ENCODE measurements at places on chromosomes 16 and 17.

DNA sequence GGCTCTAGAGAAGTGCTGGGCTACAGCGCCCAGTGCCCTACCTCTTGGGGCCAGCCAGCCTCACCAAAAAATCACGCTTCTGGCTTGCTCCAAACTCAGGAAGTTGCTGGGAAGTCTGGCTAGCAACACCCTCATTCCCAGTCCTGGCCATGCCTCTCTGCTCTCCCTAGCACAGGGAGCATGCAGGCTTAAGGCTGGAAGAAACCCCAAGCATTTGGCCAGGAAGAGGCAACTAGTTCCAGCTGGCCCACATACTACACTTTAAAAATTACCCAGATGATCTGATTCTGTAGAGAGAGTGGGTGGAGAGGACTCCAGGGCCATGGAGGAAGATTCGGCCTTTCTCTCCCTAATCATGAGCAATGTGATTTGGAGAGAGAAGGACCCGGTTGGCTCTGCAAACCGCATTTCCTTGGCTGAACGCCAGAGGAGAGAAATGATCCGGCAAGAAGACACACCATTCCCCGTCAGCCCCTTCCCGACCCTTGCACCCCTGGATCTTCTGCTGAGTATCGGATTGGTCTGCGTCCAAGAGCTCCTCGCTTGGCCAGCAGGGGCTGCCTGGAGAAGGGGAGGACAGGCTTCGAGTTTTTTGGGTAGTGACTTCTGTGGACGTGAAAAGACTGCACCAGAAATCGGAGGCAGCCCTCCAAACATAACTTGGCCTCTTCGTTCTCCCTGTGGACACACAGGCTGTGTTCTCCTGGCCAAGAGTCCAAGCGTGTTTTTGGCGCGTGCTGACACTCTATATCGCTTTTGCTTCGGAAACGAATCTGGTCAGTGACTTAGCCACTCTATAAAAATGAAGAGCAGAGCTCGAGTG, 406.3 kb downstream of the WWOX start:
- no peak for DNase-seq

DNA sequence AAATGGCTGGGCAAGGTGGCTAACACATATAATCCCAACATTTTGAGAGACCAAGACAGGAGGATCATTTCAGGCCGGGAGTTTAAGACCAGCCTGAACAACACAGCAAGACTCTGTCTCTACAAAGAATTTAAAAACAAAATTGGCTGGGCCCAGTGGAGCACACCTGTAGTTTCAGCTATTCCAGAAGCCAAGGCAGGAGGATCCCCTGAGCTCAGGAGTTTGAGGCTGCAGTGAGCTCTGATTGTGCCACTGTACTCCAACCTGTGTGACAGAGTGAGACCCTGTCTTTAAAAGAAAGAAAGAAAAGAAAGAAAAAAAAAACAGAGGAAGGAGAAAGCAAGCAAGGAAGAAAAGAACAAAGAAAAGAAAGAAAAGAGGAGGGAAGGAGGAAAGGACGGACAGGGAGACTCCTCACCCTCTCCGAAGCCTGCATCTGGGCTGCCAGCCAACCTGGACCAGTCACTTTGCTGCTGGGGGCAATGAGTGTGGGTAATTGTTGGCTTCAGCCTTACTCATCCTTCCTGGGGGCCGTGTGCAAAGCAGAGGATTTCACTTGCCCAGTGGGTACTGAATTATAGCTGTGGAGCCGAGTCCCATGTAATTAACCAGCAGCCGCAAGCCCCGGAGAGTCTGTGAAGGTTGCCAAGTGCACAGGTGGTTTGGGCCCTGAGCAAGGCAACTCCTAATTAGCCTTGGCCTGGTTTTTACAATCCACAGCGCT, 6.7 kb upstream of the MT4 start:
- DNase-seq: no peak

GRCh38 chr16:78584991-78585390, 485.5 kb downstream of the WWOX start:
- no peak for DNase-seq

DNA sequence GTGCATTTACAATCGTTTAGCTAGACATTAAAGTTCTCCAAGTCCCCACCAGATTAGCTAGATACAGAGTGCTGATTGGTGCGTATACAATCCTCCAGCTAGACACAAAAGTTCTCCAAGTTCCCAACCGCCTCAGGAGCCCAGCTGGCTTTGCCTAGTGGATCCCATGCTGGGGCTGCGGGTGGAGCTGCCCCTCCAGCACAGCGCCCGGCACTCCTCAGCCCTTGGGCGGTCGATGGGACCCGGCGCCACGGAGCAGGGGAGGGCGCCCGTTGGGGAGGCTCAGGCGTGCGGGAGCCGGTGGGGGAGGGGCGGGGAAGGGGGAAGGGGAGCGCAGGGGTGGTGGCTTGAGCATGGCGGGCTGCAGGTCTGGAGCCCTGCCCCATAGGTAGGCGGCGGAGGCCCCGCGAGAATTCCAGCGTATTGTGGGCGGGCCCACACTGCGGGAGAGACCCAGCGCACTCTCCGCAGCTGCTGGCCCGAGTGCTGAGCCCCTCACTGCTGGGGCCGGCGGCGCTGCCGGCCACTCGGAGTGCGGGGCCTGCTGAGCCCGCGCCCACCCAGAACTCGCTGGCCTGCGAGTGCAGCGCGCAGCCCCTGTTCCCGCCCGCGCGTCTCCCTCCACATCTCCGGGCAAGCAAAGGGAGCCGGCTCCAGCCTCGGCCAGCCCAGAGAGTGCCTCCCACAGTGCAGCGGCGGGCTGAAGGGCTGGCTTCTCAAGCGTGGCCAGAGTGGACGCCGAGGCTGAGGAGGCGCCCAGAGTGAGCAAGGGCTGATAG, 907.5 kb downstream of the CDH8 start:
- no peak for DNase-seq

DNA sequence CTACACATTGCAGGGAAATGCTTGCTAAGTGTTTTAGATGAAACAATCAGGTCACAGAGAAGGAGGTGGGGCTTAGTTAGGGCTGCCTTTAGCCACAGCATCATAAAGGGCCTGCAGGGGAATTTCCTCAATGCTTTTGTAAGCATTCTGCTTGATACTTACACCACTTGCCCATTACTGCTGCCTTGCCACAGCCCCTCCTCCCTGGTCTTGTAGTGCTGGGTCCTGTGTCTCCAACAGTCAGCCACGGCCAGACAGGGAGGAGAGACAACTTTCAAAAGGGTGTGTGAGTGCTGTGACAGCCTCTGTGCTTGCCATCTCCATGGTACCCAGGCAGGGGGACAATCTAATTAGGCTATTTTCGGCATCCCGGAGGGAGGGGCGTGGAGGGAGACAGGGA, 111.2 kb downstream of the SHISA9 start:
- no peak for DNase-seq

All from CD4-positive, alpha-beta T cell treated with Interleukin-4 for 4 hours (primary cell).